ENCODE measurements at places on chromosomes 4 and X.

DNA sequence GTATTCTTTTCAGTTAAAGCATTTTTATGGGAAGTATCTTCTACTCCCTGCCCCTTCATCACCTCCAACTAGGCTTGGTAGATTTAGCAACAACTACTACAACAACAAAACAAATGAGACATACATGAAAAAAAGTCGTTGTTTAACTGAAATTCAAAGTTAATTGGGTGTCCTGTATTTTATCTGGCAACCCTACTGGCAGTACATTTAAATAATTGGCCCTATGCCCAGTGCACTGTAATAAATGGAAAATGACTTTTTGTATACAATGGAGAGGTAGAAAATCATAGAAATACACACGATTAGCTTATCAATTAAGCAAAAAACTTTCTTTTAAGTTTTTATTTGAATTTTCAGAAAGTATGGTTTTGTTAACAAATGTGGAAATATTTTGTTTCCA lies 21.4 kb upstream of the CLGN start:
- peak; percentile 66 for DNase-seq

DNA sequence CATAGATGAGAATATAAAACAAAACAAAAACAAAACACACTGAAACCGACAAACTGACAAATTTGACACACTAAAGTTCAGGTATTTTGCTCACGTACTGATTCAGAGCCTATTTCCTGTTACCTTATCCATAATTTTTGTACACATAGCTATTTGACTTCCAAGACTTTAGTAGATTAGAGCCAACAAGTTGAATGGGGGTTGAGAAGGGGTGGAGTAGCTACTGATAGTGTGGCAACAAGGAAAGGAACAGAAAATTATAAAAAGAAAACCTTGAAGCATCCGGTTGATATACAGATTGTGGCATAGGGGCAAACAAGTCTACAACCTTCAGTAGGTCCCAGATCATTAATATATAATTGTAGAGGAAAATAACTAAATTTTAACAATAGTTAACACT lies 92.3 kb upstream of the RASGEF1B start:
- DNase-seq, result no peak

- DNase-seq, result no peak
These were observed 1993.8 kb downstream of the ARAP2 start for GRCh38 chr4:34250562-34250961.

DNA sequence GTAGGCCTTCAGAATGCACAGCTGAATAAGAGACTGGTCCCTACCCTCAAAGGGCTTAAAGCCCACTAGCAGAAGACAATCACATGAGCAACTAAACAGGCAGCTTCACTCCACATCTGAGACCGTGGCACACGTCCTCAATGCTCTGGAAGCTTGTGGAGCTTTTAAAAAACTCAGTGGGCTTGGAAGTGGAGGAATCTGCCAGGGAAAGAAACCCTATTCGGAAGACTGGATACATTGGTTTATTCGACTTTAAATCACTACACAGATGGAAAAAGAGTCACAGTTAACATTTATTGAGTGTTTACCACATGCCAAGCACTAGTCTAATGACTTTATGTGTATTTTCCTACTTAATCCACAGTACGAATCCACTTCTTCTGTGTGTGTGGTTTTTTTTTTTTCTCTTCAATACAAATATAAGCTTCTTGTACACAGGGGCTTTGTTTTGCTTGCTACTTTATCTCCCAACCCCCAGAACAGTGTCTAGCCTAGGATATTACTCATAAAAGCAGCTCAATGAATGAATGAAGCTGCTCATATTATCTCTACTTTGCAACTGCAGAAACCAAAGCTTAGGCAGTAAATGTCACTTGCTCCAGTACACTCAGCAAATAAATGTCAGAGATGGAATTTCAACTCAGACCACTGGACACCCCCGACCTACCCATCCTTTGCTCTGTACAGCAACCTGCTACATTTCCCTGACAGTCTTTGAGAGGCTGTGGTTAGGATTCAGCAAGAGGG lies 137.7 kb downstream of the LDB2 start:
- DNase-seq, result no peak

DNA sequence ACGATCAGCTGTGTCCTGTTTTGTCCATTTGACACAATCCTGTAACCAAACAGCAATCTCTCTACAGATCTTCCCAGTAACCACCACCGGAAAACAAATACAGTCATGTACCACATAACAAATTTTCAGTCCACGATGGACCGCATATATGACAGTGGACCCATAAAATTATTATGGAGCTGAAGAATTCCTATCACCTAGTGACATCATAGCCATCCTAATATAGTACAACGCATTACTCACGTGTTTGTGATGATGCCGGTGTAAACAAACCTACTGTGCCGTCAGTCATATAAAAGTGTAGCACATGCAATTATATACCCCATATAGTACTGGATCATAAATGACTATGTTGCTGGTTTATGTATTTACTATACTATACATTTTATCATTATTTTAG lies 133.7 kb upstream of the EDNRA start:
- DNase-seq, result no peak

- peak; percentile 52 for DNase-seq
These were observed 92.9 kb downstream of the EGF start for GRCh38 chr4:110005461-110006056.

DNA sequence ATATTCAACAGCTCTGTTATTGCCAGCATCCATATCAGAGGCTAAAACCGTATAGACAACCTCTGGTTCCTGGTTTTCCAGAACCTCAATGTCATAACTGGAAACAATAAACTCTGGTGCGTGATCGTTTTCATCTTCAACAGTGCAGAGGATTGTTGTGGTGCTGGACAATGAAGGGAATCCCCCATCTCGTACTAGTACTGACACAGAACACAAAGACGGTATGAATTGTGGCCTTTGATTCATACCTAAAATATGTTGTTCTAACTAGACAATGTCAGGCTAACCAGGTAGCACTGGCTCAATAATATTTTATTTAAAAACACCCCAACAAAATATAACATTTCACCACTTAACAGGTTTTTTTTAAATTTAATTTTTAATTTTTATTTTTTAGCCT lies 186.9 kb downstream of the DCHS2 start:
- DNase-seq, result no peak

- DNase-seq, result no peak
These were observed 5.4 kb upstream of the PIM2 start for GRCh38 chrX:48924270-48924669.

DNA sequence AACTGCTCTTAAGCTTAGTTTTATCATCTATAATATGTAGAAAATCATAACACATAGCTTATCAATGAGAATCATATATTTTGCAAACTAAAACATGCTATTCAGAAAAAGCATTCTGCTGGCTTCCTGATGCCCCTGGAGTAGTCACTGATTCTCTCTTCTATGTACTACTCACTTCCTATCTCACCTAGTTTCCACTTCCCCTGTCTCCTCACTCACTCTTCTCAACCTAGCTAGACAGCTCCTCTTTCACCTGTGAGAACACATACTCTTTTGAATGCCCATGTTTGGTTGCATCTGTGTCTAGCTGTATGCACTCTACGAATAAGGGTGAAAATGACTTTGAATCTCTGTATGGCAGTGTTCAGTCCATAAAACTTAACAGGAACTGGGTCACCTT lies 9.3 kb downstream of the TMEM144 start:
- no peak for DNase-seq

DNA sequence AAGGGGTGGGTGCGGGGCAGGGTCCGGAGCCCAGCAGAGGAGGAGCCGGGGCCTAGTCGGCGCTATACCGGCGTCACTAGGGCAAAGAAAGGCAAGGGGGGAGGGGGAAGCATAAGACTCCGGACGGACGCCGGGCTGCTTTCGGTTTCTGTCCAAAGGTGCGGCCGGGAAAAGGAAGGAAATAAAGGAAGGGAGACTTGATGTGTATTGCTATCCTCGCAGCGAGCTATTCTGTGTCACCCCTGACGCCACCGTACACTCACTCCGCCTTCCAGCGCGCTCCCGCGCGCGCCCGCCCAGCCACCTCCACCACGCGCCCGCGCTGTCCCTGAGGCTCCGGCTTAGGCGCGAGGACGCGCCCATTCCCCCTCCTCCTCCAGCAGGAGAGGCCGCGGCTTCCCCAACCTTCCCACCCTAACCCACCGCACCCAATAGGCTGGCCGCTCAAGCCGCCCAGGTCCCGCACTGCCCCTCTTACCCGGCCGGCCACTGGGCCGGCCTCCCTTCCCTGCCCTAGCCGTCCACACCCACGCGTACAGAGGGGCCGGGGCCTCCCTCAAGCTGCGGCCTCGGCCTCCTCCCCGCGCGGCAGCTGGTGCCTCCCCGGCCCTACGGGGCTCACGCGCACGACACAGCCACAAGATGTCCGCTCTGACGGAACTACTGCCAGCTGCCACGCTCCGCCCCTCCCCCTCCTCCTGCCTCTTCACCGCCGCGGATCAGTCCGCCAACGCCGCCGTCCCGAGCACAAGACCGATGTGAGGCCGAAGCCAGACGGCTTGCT lies at the start of gene UBE2D3:
Gene UBE2D3 (minus strand): TSS at position 662 of the 784 bp plus-strand sequence. CDS start 1,043 bp downstream, outside the sequence.
- peak; percentile 91 for DNase-seq

GRCh38 chr4:25670991-25671390 lies 15.3 kb downstream of the SLC34A2 start:
- no peak for DNase-seq

GRCh38 chrX:152537373-152537772 lies 86.3 kb upstream of the GABRA3 start:
- DNase-seq, result no peak

- no peak for DNase-seq
These were observed 10.0 kb downstream of the MAB21L2 start for GRCh38 chr4:150591904-150592303.

DNA sequence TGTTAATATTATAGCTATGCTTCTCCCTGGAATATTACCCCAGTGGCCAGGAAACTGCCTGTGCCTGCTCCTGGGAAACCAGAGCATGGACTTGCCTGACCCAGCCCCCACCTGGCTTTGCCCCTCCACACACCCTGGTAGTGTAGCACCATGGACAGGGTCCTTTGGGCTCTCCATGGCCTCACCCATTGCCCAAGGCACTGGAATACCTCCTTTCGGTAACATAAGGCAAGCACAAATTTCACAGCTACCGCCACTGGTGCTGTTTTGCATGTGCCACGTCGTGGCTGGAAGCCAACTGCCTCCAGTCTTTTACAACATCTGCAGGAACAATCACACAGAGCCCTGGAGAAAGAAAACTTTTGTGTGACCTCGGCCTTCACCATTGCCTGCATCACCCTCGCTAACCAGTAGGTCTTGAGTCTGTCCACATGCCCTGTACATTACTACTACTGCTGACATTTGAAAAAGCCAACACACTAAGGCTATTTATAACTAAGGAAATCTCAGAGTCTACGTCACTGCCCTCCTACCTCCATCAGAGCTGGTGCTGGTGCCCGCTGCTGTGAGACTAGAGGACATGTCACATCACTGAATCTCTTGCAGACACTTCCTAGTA lies 47.7 kb downstream of the HPGD start:
- DNase-seq, result no peak

- DNase-seq, result no peak
These were observed 191.0 kb downstream of the PRDM5 start for GRCh38 chr4:120731561-120731960.

DNA sequence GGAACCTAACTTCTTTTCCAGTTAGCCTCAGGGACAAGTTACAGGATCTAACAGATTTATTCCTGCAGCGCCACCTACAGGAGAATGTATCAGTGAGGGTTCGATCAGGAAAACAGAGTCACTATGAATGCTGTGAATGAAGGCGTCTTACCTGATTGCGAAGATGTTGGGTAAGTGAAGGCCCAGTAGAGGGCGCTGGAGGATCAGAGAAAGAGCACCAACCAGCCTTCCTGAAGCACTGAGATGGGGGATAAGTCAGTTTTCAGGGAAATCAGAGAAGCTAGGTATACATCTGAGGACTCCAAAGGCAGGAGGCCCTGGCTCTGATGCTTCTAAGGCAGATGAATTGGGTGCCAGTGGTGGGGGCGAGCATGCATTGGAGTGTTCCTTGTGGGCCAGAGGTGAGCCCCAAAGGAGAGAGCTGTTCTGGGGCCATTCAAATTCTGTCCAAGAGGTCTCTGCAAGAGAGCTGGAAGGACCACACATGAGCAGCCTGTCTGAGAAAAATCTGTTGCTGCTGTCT lies 169.9 kb upstream of the AADAT start:
- peak; percentile 96 for DNase-seq

GRCh38 chr4:73673286-73673685 lies 53.0 kb upstream of the RASSF6 start:
- no peak for DNase-seq
